Epithelial cell of prostate (primary cell): ENCODE measurements at places on chromosomes 12 and 14.

DNA sequence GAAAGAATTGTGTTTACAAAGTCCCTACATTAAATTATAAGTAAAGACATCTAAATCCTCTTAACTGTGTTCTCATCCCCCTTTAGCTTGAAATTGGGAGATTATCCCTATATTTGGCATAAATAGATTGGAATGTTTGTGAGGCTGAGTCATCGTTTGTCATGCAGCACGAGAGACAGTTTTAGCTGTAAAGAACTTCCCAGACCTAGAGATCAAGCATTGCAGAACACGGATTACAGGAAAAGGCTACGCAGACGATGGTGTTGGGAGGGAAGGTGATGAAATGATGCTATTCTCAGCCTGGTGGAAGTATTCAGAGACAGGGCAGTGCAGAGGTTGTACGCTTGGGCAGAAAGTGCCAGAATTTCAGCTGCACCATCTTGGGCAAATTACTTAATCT lies 93.8 kb downstream of the PTPRB start:
- DNase-seq: no peak

DNA sequence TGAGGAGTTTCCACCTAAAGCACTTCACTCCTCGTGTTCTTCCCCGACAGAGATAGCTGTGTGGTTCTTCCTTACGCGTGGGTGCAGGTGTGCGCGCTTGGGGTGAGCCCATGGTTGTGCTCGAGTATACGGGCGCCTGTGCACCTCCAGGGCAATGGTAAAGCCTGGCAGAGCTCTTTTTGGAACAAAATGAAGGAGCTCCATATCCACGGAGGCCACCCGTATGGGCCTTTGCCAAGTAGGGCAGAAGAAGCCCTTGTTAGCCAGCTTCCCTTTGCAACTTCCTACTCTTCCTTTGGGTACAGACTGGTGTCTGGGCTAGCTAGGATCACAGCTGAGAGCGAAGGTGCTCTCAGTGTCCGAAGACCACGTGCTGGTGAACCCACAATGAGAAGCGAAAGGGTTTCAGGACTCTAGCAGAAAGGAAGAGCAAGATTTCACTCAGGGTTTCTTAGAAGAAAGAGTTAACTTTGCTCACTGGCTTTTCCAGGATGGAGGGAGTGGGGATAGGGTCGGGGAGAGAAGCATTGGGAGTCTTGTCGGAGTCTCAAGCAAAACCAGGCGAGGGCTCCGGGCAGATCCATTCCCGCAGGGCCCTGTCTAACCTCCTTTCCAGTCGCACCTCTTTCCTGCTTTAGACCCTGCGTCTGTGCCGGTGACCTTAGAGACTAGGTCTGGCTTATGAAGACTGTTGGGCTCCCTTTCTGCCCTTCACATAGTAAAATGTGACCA lies 960 bp upstream of the LRFN5 start:
- no peak for DNase-seq

DNA sequence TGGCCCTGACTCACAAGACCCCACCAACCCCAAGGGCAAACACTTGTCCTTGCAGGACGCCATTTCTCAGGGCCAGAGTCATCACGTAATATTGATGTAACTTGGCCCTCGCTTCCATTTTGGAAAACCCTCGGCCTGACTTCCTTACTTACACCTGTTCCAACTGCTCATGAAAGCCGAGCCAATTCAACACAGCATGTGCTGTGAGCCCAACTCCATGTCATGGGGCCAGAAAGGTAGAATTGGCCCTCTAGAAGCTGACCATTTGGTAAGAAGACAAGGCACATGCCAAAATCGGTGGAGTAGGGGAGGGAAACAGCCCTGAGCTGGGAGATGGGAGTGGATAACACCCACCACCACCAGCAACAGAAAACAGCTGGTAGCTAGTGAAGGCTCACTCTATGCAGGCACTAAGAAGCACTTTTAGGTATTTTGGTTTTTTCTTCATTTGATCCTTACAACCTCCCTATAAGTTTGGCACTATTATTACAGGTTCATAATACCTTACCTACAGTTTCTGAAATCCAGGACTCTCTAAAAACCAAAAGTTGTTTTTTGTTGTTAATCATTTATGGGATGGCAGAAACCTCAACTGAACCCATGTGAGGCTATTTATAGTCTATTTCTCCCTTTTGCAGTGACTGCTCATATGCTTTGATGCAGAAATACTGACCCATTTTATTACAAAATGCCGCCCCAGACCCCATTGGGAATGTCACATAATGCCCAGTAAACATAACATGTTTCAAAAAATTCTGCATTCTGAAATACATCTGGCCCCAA lies 6.5 kb downstream of the TTC7B start:
- DNase-seq: no peak

DNA sequence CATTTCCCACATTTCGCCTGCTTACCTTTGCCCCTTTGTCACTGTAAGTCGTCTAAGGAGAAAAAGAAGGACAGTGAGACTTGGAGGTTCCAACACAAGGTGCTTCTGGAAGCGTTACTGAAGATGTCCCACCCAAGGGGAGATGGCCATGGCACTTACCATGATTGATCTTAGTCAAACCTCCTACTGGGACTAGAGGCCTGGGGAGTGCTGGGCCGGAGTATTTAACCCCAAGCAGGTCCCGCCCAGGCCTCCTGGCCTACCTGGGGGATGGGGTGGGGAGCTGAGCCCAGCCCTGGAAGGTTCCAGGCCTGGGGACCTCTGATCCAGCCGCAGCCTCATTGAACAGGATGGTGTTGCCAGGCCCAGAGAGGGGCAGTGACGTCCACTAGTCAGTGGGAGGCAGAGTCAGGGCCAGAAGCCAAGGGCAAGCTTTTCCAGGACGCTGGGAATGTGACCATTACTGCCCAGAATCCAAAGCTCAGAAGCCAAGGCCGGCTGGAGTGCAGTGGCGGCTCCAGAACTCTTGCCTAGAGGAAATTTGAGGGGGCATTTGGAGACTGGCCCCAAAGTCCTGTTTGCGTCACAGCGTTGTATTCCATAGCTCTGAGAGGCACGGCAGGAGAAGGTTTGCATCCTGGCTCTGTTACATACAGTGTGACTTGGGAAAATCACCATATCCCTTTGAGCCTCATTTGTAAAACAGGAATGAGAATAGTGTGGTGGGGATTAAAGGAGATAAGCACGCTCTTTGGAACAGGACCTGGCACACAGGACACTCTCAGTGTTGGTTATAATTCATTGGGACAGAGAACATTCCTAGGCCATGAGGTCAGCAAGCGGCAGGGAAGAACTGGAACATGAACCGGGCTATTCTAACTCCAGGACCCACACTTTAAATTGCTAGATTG lies at the start of gene HPD:
HPD (minus strand) TSS at position 198 of the 911 bp plus-strand sequence; CDS start at position 162, 36 bp downstream.
- no peak for DNase-seq

DNA sequence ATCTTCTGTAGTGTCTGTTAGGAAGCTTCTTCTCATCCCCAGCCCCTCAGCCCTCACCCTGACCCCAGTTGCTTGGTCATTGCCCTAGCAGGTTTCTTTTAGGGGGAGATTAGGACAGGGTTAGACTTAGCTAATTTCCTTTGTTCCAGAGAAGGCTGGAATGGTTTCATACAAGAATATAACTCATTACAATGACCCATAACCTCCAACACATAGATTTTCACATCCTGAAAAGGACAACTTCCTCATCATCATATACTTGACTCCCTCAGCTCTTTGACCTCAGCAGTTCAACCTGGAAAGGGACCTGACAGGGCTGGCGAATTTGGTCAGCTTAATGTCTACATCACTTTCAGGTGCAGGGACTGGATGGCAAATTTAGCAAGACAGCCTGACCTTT lies 8.0 kb upstream of the BHLHE41 start:
- no peak for DNase-seq

DNA sequence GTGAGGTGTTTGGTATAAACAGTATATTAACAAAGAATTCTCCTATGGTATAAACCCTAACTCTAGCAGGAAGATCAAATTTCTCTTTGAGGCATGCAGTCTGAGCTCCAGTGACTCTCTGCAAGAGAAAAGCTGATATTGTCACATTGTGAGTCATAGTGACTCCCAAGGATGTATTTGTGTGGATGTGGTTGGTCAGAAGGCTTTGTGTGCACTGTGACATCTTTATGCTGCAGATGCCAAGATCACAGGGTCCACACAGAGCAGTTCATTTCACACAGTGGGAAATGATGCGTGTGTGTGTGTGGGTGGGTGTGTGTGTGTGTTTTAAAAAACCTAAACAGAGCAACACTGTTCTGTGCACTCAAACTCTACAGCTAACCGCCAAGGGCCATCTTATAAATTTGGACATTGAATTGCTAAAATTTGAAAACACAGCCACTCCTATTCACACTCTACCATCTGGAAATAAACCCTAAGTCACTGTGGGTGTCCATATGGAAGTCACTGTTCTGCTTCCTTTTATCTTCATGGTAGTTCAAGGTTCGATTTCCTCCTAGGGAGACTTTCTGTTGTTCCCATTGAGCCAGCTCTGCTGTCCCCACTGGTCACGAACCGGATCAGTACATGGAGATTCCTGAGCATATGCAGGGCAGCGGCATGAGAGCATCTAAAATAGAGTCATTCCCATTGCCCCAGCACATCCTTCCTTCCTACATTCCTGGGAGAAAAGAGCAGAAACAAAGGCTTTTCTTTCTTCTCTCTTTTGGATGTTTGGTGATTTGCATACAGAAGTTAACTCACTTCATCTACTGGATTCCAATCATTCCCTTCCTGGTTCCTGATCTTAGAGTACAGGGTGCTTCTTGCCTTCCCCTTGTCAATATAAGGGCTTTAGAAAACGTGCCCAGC lies 727.6 kb downstream of the DIO2 start:
- DNase-seq: no peak

DNA sequence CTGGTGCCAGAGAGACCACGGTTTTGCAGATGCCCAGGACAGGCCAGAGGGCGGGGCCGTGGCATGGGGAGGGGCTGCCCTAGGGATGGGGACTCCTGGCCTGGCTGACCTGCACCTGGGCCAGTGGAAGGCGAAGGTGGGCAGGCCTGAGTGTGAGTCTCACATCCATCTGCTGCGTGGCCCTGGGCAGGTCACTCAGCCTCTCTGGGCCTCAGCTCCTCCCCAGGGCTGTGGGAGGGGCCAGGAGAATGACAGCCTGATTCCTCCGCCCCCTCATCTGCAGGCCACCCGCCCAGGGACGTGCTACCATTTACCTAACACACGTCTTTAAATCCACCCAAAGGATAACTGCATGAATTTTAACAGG lies 90.9 kb downstream of the GALNT9 start:
- DNase-seq: no peak

GRCh38 chr12:94532490-94533422 lies 73.1 kb upstream of the CEP83 start:
- DNase-seq: no peak
